Neural crest cell (in vitro differentiated cells): ENCODE measurements at places on chromosomes 12 and 14.

DNA sequence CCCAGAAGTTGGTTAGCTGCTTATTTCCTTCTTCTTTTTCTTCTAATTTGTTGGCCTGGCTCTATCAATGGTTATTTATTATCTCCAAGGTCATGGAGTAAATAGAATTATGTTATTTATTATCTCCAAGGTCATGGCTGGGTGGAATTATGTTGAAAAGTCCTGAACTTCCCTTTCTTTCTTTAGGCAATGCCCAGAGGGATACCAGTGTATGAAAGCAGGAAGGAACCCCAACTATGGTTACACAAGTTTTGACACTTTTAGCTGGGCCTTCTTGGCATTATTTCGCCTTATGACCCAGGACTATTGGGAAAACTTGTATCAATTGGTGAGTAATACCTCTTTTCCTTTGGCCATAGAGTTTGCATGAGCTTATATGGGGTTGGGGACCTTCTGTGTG, 111.6 kb downstream of the SCN8A start:
- no peak for DNase-seq

- DNase-seq, result no peak
These were observed 494.8 kb downstream of the NELL2 start for GRCh38 chr12:44381341-44381740.

DNA sequence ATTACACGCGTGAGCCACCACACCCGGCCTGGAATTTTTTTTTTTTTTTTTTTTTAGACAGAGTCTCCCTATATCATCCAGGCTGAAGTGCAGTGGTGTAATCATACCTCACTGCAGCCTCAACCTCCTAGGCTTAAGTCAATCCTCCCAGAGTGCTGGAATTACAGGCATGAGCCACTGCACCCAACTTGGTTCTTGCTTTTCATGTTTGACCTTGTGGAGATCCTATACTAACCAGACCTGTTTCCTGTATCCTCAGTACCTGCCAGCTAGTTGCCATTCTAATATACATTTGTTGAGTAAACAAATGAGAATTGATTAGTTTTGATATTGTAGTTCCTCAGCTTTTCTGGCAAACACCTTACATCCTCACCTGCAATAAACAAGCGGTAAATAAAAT, 3.2 kb upstream of the VSIG10 start:
- no peak for DNase-seq

- no peak for DNase-seq
These were observed 318.8 kb downstream of the PRKD1 start for GRCh38 chr14:29608861-29609260.

GRCh38 chr14:89292579-89293313, 124.3 kb downstream of the FOXN3 start:
- no peak for DNase-seq
